ENCODE measurements at places on chromosomes 4 and X.

DNA sequence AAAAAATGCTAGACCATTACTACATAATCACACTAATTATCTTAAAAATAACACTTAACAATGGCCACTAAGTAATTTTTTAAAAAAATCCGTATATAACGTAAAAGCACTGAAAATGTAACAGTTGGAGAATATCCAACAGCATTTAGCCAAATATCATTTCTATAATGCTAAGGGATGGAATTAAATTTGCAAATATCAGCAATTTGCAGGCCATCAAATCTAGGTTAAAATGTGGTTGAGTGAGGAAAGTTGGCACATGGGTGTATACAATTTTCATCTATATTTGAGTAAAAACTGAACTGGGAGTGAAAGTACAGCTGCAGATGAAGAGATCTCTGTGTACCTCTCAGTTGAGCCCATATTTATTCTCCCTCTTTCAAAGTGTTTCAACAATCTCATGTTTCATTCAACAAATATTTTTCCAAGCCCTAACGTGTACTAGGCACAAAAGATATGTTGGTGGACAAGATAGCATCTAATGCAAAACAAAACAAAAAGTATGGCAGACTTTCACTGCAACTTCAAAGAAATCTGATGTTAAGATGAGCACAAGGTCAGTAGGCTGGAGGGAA, 63.0 kb downstream of the MBNL3 start:
- DNase-seq, result no peak

DNA sequence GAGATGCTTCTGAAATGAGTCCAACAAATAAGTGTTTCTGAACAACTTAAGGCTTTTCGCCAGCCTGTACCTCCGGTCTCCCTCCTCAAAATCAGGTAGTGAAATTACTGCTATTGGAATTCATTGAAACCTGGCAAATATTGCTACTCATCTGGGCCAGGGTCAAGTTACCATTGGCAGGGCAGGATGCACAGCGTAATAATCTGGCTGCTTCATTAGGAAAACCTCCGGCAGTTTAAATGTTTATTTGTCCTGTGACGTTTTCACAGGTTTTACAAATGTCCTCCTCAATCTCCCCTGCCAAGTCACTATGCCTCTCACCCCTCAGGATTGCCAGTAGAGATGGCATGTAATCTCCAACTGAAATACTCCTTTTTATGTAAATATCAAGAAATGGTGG, 92.6 kb upstream of the KDR start:
- no peak for DNase-seq

DNA sequence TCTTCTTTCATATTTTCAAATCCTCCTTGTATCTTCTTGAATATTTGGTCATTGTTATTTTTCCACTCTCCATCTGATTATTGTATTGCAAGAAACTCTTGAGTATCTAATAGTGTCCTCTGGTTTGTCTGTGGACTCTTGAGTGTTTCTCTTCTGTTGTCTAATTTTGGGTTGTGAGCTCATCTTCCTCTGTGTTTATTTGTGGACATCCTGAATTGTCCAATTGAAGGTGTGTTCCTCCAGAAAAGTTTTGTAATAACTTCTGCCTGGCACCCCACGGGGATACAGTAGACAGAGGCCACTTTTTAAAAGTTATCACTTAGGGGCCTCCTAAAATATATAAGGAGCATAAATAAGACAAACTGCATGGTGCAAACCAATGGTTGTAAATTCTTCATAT, 3.1 kb upstream of the CC2D2A start:
- no peak for DNase-seq

- DNase-seq, result no peak
Measured at GRCh38 chr4:30094887-30095286, 625.3 kb upstream of the PCDH7 start.

GRCh38 chrX:24081661-24082154, 27.0 kb downstream of the EIF2S3 start:
- peak; percentile 7 for DNase-seq

DNA sequence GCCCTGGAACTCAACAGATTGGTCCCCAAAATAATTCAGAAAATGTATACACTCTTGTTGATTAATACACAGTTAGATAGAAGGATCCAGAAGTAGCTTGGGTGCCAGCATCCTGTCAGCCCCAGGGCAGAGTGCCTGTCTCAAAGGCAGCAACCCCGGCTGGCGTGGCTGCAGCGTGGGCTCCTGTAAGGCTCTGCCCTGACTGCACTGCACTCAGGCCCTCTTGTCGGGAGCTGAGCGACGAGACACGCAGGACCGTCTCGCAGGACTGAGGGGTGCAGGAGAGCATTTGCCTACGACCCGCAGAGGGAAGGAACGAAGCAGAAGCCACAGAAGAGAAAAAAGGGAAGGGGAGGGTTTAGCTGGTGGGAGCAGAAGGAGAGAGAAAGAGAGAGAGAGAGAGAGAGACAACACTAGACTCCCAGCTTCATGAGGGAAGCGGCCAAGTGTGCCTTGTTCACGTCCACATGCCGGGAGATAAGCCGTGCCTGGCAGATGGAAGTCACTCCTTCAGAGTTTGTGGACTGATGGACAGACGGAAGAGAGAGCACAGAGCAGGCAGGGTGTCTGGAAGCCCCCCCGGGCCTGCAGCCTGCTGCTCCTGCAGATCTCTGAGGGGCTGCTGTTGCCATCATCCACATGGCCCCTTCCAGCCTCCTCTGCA, 38.7 kb upstream of the HELT start:
- DNase-seq, result no peak

- DNase-seq, result no peak
Measured at GRCh38 chrX:33132569-33132968, 78.8 kb downstream of the DMD start.

DNA sequence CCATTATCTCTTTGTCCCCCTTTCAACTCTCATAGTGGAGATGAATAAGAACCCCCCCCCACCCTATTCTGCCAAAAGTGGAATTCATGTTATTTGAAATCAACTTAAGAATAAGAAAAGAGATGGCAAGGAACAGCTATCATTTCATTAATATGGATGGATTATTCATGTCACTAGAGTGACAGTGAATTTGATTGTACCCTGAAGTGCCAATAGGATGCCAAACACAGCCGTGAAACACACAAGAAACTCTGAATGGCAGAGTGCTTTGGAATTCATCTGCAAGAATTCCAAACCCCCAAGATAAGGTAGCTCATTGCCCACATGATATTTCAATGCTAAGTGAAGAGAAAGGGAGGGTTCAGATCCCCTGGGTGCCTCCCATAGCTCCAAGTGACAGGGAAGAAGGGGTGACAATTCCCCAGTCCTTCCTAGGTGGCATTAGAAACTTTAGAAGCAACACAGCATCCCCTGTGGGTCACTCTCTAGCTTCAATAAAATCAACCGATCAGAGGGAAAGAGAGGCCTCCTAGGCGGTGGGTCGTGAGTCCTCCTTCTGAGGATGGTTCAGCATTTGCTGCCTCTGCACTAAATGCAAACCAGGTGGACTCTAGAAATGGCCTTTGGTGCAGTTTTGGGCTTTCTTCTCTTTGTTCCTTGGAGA, 84.3 kb downstream of the MGST2 start:
- DNase-seq, result no peak

- no peak for DNase-seq
Measured at GRCh38 chr4:55291227-55291640, 54.8 kb upstream of the SRD5A3 start.

DNA sequence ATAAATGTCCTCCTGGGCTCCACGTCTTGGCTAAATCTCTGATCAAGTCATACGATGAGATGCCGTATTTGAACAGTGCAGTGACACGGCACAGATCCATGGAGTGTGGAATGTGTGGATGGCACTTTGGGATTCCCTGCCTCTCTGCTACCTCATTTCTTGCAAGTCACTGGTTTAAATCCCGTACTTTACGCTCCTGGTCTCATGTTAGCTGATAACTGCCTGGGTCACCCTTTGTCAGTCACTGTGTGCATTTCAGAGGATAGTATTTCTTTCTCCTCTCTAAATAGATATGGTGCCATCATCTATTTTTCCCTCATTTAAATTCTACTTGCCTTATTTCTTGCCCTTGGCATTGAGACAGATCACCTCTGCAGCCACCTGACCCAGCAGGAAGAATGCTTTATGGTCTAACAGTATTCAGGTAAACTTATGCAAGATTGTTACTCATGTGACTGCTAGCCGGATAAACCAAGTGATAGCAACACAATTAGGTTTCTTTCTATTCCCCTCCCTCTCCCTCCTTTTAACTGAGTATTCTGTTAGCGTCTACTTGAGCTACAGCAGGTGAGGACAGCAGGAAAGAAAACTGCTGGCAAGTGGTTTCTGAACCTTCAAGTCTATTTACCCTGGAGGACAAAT, 2.8 kb downstream of the EGF start:
- DNase-seq, result no peak

DNA sequence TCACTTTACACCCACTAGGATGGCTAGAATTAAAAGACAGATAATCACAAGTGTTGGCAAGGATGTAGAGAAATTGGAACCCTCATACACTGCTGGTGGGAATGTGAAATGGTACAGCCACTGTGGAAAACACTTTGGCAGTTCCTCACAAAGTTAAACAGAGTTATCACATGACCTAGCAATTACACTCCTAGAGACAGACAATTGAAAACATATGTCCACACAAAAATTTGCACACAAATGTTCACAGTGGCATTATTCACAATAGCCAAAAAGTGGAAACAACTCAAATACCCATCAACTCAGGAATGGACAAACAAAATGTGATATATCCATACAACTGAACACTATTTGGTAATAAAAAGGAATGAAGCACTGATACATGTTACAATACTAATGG, 5.7 kb downstream of the ZNF280C start:
- DNase-seq, result no peak

GRCh38 chrX:13373027-13373426, 53.2 kb upstream of the ATXN3L start:
- DNase-seq, result no peak

DNA sequence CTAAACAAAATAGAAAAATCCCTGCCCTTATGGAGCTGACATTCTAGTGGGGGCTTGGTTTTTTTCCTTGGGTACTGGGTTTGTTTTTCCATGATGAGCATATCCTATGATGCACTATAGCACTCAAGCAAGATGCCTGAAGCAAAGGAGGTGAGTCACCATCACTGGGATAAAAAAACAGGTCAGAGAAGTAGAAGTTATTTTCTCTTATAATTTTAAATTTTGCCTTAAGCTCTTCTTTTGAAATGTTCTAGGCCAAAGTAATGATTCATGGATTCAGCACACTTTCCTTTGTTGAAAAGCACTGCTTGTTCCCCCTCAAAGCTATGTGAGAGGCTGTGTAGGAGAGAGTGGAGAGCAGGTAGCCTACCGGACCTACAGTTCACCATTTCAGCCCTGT, 15.2 kb upstream of the CXCL2 start:
- DNase-seq, result no peak

DNA sequence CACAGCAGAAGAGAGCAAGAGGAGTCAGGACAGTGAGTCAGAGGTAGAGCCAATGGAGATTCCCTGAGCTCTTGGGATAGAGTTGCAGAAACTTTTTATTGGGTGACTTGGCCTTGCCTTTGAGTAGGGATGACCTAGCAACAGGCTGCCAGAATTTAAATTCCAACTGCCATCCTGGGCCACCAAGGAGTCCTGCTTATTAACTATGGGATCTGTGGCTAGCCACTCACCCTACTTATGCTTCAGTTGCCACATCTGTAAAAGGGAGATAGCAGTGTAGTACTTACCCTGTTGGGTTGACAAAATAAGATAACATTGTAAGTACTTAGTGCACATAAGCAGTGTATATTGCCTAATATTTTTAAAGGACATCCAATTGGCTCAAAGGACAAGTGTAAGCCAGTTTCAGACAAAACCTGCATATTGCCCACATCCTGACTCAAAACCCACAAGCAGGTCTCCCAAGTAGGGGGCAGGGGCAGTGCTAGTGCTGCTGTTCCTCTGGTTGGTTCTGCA, 43.5 kb upstream of the TMEM164 start:
- DNase-seq, result no peak

DNA sequence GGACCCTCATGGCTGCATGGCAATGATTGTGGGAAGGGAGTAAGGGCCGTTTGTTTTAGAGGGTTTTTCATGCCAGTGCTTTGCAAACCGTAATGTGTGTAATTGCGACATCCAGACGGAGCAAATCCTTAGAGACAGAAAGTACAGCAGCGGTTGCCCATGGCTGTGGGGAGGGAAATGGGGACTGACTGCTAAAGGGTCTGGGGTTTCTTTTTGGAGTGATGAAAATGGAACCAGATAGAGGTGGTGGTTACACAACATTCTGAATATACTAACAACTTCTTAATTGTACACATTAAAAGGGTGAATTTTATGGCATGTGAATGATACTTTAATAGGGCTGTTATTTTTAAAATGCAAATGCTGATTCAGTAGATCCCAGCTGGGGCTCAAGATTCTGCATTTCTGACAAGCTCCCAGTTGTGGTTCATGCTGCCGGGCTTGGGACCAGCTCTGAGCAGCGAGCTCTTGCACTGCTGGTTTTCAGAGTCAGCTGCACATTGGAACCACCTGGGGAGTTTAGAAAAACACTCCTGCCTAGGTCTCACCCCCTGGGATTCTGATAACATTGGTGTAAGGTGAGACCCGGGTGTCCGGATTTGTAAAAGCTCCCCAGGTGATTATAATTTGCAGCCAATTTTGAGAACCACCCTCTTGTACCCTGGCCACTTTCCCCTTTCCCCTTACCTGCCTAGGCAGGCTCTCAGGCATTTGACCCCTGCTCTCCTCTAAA, 47.7 kb downstream of the PRPS1 start:
- peak; percentile 48 for DNase-seq

- DNase-seq, result no peak
Measured at GRCh38 chrX:40663078-40663740, 15.8 kb upstream of the CXorf38 start.

- DNase-seq, result no peak
Measured at GRCh38 chr4:102858828-102859464, 9.8 kb upstream of the CISD2 start.

DNA sequence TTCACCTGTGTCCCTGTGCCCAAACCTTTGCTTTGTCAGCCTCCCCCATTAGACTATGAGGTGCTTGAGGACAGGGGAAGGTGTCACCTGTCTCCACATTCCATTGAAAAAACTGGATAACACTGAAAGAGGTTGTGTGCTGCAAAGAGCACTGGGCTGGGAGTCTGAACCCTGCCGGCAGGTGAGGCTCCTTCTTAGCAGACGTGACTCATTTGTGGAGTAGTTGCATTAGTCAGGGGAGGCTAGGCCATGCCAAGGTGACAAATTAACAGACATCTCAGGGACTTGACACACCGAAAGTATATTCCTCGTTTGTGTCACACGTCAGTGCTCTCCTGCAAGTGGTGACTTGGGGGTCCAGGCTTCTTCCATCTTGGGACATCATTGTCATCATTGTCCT, 95.9 kb upstream of the STX18 start:
- DNase-seq, result no peak

- no peak for DNase-seq
Measured at GRCh38 chr4:16783119-16783518, 115.3 kb downstream of the LDB2 start.

- DNase-seq, result no peak
Measured at GRCh38 chr4:73375328-73375741, 28.8 kb upstream of the ALB start.

- no peak for DNase-seq
Measured at GRCh38 chr4:99043346-99043745, 45.2 kb downstream of the ADH5 start.

DNA sequence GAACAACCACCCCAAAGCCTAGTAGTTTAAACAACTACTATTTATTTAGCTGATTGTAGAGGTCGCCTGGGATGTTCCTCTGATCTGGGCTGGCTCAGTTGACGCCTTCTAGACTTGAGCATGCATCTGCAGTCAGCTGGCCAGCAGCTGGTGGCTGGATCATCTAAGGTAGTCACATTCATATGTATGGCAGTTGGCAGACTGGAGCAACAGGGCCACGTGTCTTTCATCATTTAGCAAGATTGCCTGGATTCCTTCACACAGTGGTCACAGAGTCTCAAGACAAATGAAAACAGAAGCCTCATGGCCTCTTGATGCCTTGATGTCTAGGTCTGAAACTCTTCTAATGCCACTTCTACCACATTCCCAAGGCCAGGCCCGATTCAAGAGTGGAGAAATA, 220.6 kb upstream of the S100G start:
- DNase-seq, result no peak
